Stimulated activated CD4-positive, alpha-beta T cell treated with anti-CD3 and anti-CD28 coated beads, Interleukin-1b, Interleukin-23, amount 100 ng/mL, for 24 hours (primary cell): ENCODE measurements at places on chromosomes 4 and X.

- no peak for DNase-seq
Observed at GRCh38 chr4:120897981-120898719, 24.4 kb downstream of the PRDM5 start.

- no peak for DNase-seq
Observed at GRCh38 chr4:108590776-108591175, 29.6 kb upstream of the RPL34 start.

GRCh38 chrX:16778545-16778944 lies 7.7 kb upstream of the TXLNG start:
- no peak for DNase-seq

GRCh38 chr4:19577097-19577496 lies 674.6 kb upstream of the SLIT2 start:
- DNase-seq: no peak
